Mammary epithelial cell (primary cell): ENCODE measurements at places on chromosomes 4 and X. TPM values are rescaled to one million over a fixed set of nuclear protein-coding genes. Genes with fewer than 3 reads are reported as not detected.

SYNPO2 gene
- total RNA-seq = 2.9 and 3.3 TPM in 2 replicates

AMER1 gene
- total RNA-seq = 3.3 TPM

CC2D2A gene
- total RNA-seq = 11.7 TPM

MAGEC3 gene
- total RNA-seq = not detected in 2 replicates

SPANXA1 gene
- total RNA-seq = not detected in 2 replicates

HHIP gene
- 0.17 TPM for total RNA-seq

RTL3 gene
- total RNA-seq = not detected

EDA2R gene
- total RNA-seq = 12.6 and 22.8 TPM in 2 replicates

FGG gene
- 0.66 and 1.9 TPM in 2 replicates for total RNA-seq

CCDC158 gene
- 3.0 TPM for total RNA-seq

PFKFB1 gene
- 0.17 TPM for total RNA-seq

SSX4 gene
- not detected for total RNA-seq

CPEB2 gene
- total RNA-seq = 21.5 TPM

PF4V1 gene
- not detected for total RNA-seq

SHISA3 gene
- not detected in 2 replicates for total RNA-seq

MAGEB2 gene
- total RNA-seq = not detected in 2 replicates

SLC9A6 gene
- total RNA-seq = 31.8 TPM

LRIT3 gene
- total RNA-seq = 0.17 TPM

CTAG2 gene
- not detected for total RNA-seq

IL13RA2 gene
- total RNA-seq = 5.7 and 16.1 TPM in 2 replicates

CPLX1 gene
- total RNA-seq = not detected

TREX2 gene
- total RNA-seq = 2.5 and 2.8 TPM in 2 replicates

ABCB7 gene
- 18.2 TPM for total RNA-seq

HEPH gene
- total RNA-seq = 113 TPM

FOXR2 gene
- not detected for total RNA-seq

UGT2B17 gene
- not detected in 2 replicates for total RNA-seq

LNX1 gene
- total RNA-seq = not detected in 2 replicates

GTPBP6 gene
- 28.0 TPM for total RNA-seq

BTC gene
- 0.59 and 0.89 TPM in 2 replicates for total RNA-seq

PPBP gene
- 1.1 TPM in 1 of 2 replicates, not detected in the other for total RNA-seq
